ENCODE measurements at places on chromosomes 12 and 14. TPM values are rescaled to one million over a fixed set of nuclear protein-coding genes. Genes with fewer than 3 reads are reported as not detected.
A peak's percentile ranks its signal among the peaks of the same experiment; 100 is the strongest.

The KIF21A gene
- 31.1 TPM for total RNA-seq

The TBX3 gene
- total RNA-seq: 26.3 TPM

DNA sequence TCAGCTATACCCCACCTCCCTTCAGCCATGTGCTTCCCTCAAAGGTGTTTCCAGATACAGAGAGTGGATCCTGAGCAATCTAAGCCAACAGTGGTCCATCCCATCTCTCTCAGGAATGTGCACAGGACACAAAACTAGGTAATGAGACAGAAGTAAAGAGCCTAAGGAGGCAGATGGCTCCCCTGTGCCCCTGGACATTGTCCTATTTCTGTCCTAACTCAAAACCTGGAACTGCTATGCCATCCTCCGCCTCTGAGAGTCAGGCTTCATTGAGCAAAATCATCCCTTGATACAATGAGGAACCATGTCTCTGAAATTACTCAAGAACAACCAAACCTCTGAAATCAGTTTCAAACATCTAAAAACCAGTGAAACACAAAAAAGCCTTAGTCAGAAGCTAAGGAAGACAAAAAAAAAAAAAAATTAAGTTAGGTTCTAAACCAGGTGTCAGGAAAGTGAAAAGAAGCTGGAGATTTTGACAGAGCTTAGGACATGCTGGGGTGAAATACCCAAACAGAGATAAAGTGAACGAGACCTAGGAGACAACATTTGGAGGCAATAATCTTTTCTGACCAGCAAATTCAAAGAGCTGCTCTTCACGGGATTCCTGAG, 200.3 kb upstream of the PLEKHG7 start:
- no peak for DNase-seq

DNA sequence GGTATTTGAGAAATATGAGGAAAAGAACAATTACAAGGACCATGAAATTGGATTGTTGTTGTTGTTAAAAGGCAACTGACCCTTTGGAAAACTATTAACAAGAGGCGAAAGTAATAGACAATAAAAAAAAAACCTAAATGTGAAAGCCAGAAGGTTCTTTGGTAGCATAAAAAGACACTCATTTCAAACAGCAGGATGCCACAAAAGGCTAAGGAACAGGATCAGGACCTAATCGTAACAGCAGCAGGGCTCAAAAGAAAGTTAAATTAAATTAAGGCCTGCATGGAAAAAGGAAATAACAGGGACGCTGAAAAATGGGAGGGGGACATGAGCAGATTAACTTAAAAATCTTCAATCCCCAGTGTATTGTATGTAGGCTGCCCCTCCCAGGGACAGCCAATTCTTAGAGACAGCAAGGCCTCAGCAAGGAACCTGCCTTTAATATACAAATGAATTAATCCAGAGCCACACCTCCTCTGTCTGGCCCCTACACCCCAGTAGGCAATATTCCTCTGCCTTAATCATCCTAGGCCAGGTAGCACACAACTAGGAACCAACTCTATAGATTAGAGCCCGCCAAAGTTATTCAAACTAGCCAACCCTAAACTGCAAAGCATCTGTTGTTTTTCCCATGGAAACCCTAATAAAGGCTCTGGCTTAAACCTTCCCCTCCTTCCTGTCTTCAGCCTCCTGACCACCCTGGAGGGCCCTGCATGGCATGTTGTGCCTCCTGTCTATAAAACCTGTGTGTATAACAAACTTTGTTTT, 28.4 kb upstream of the AP4S1 start:
- DNase-seq: no peak

DNA sequence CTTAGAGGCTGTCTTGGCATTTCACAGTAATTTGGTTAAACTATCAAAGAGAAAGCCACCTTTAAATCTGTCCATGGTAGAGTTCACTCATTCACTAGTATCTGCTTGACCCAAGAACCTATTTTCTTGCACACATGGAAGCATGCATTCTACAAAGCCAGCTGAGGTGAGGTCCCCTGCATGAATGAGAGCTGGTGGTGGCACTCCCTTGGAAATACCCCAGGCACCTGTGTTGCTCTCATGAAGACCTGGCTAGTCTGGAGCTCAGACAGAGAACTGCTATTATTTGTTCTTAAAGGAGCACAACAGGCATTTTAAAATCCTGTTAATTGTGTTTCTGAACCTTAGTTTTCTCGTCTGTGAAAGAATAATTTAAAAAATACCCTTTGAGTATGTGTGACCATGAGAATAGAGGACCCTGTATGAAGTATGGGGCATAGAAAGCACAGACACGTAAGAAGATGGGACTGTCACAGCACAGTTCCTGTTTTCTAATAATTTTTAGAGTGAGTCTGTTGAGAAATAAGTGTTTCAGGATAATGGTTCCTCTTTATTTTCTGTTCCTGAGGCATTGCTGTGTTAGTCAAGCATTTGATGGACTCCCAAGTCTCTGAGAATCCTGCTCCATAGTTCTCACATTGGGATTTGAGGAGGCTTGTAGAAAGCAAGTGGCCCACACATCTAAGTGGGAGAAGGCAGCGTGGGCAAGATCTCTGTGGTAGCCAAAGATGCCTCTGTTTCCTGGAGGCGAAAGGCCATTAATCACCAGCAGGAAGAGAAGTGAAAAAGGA, 10.9 kb downstream of the RGS6 start:
- DNase-seq: no peak

GRCh38 chr14:64444984-64445845, 20.1 kb upstream of the AKAP5 start:
- DNase-seq: no peak

GRCh38 chr12:54035568-54036264, 2.9 kb downstream of the HOXC5 start:
- DNase-seq: no peak

- no peak for DNase-seq
Observed at GRCh38 chr12:132460571-132460970, 29.4 kb upstream of the FBRSL1 start.

DNA sequence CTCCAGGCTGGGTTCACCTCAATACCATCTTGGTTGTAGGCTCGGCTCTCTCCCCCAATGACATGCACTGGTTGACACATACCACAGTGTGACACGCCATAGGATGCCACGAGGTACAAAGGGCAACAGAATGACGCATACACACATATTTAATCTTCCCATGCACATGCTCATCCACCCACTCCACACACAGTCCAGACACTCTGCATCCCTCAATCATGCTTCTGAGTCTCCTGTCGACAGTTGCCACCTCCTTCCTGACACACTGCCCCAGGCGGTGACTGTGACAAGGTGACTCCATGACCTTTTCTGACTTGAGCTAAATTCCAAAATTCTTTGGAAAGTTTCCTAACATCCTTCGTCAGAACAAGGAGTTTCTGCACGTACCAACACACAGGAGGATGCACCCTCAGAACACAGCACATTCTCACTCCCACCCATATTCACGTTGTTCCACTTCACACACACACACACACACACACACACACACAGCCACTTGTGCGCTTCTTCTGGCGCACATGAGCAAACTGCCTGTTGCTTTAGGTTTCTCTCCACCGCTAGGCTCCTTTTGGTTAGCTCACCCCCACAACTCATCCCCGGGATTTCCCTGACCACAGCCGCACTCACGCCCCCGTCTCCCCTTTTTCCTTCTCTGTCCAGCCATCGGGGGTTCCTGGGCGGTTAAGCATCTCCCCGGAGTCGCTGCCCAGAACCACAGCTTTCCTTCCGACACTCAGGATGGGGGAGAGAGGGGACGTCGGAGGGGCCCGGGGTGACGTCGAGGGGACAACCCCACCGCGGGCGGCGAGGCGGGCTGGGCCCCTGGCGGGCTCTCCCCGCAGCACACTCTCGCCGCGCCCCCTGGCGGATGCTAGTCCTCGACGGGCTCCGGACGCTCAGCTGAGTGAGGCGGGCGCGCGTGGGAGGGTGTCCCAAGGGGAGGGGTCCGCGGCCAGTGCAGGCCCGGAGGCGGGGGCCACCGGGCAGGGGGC, 536 bp upstream of the WNT1 start:
- DNase-seq: peak; percentile 84
